ENCODE measurements at places on chromosomes 1 and 21. TPM values are rescaled to one million over a fixed set of nuclear protein-coding genes. Genes with fewer than 3 reads are reported as not detected.
A peak's percentile ranks its signal among the peaks of the same experiment; 100 is the strongest.

- no peak for DNase-seq
Observed at GRCh38 chr1:164742745-164743144, 183.8 kb downstream of the PBX1 start.

DNA sequence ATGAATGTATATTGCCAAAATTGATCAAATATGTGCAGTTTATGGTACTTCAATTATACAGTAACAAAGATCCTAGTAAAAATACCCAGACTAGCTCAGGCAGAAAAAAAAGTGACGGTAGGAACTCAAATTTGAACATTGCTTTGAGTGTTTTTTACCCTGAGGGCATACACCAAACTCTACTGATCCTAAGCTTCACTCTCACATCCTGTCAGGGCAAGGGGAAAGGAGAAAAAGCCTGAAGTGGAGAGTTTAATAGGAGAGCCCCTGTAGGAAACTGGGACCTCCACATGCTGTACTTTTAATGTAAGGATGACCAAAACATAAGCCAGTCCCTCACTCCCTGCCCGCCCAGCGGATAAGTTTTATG, 59.8 kb upstream of the GNG12 start:
- no peak for DNase-seq

DNA sequence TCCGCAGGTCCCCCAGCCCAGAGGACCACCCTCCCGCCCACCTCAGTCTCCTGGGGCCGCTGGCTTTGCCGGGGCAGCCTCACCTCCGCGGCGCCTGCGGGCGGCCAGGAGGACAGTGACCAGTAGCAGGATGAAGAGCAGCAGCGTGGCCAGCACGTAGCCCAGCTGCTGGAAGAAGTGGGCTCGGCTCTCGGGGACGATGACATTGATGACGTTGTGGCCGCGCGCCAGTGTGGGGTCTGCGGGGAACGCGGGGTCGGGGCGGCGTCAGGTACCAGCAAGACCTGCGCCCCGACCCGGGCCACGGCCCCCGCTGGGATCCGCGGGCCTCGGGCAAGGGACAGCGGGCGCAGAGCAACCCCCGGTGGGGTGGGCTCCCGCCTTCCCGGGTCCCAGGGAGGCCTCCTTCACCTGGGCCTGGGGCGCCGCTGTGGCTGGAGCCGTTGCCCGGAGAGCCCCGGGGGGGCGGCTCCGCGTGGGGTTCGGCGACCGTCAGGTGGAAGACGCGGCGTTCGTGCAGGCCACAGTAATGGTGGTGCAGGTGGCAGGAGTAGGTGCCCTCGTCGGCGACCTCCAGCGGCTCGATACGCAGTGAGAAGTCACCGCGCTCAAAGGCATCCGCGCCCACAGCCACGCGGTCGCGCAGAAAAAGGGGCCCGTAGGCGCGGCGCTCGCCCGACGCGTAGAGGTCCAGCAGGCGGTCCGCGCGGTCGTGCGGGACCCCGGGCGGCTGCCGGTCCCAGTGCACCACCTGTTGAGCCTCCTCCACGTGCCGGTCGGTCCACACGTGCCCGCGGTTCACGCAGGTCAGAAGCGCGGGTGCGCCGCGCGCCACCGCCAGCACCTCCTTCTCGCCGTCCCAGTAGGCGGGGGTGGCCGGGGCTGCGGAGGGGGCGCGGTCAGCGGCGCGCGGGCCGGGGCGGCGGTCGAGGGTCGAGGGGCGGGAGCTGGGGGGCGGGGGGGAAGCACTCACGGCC, 3.8 kb downstream of the MXRA8 start:
- no peak for DNase-seq

DNA sequence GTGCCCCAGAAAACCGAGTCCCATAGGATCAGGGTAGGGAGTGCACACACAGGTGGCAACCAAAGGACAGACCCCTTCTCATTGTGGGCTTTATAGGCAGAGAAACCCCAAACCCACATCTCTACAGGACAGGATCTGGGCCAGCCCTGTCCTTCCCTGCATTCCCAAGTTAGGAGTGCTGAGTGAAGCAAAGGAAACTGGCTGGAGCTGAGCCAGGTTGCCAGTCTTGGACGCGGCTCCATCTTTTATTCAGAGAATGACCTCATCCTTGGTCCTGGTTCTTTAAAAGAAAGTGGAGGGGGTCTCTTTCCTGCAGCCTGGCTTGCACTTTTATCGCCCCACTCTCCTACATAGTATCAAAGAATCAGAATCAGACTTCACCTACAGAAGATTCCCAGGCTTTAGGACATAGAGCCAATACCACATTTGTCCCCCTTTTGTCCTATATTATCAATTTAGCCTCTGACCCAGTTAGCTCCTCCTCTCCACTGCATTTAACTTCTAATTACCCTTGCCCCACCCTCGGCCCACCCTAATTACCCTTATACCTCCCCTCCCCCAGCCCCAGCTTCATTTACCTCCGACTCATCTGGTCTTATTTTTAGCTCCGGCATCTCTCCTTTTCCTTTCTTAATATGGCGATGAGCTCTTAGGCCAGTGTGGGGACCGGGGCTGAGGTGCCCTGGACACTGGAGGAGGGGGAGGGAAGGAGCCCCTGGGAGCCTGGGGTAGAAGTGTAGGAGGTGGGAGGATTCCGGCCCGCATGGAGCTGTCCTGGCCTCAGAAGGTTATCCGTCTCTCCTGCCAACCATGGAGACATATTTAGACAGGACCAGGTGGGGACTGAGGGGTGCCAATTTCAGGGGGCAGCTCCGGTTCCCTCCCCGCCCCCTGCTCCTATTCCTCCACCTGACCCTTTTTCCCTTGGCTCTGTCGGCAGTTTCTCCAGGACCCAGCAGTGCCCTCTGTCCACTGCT, at the start of gene CASQ1:
CASQ1 (plus strand) TSS at position 927 of the 977 bp plus-strand sequence. CDS start 177 bp downstream, outside the sequence.
- DNase-seq, result peak; percentile 78

- no peak for DNase-seq
Observed at GRCh38 chr1:54475946-54476516, 69.8 kb upstream of the SSBP3 start.

- no peak for DNase-seq
Observed at GRCh38 chr1:38787041-38787440, 72.5 kb downstream of the RRAGC start.

GRCh38 chr1:236550961-236551851, 27.4 kb downstream of the LGALS8 start:
- DNase-seq, result no peak

DNA sequence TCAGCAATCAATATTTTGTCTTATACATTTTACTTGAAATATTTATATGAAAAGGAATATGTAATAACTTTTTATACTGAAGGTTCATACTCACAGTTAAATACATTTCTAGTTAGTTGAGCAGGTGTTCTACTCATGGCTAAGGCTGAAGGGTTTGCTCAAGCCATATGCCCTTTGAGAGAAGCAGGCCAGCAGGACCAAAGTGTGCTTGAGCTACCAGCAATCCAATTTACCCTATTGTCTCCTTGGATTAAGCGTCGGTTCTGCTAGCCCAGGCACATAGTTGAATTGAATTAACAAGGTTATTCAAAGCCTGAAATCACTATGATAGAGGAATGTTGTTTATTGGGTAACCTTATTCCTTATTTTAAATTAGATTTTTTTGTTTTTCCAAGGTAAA, 151.5 kb upstream of the BACE2 start:
- no peak for DNase-seq

DNA sequence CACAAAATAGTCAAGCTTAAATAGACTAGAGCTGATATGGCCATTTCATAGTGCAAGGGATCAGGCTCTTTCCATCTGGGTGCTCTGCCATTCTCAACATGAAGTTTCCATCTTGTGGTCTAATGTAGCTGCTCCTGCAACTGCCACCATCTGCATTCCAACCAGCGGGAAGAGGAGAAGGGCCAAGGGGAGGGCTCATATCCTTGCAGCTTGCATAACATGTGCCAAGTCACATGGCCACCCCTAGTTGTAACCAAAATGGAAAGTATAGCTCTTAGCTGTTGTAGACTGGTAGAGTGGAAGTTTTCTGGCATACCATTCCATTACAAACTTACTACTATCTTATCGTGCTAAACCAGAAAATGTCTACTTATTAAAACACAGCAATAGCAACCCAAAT, 38.9 kb upstream of the IVNS1ABP start:
- DNase-seq, result no peak

DNA sequence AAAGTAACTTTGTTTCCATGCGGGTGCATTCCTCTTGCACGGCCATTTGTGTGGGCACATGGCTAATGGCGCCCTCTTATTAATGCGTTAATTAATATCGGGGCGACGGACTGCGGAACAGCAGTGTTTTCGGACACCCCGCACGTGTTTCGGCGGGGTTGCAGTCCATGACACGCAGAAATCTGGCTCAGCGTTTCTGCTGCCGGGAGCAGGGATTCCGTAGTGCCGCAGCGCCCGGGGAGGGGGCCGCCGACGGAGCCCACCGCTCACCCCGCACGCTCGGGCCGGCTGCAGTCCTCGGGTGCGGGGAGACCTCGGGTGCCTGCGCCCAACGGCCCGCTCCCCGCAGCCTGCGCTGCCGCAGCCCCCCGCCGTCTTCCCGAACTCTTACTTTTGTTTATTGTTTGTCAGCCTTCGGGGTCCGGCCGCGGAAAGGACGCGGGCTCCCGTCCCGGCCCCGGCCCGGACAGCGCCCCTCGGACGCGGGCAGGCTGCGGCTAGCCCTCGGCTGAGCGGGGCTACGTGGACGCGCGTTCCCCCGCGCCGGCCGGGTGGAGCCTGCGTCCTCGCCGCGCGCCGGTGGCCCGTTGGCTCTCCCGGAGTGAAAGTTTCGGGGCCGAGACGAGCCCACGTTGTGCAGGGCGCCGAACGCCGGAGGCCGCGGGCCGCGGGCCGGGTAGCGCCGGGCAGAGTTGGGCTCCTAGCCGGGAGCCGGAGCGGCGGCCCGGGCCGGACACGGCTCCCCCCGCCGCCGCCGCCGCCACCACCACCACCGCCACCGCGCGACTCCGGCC, 849 bp downstream of the NFIA start:
- peak; percentile 53 for DNase-seq

DNA sequence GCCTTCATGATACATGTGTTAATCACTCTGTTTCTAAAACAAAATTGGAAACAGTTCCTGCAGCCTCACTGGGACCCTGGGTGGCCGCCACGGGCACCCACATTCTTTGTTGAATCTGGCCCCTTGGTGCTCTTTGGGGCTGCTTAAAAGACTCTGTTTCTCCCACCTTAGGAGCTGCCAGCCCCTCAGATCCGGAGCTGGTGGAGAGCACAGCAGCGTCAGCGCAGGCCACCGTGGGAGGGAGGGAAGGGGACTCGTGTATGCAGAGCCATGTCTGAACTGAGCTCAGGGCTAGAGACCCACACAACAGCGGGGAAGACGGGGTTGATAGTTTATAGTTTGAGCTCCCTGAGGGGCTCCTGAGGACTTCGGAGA, 121.2 kb downstream of the CNIH3 start:
- no peak for DNase-seq

GRCh38 chr1:167774710-167775109, 52.9 kb downstream of the MPZL1 start:
- DNase-seq, result peak; percentile 55

- no peak for DNase-seq
Observed at GRCh38 chr1:3306583-3307291, 147.7 kb upstream of the ARHGEF16 start.

GRCh38 chr21:32574946-32575925, 10.1 kb downstream of the TCP10L start:
- no peak for DNase-seq

DNA sequence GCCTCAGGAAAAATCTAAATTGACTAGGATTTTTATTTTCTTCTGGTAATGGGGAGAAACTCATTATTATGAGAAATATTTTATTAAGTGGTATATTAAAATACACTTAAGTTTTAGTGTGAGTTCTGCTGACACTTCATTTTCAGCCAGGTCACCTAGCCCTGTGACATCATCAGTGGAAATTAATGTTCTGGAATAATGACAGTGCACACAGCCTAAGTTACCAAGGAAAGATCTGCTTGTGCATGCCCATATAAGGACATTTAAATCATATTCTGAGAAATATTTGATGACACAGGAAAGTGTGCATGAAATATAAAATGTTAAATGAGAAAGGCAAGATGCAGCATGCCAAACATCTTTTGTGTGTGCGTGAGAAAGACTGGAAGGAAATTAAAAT, 102.0 kb downstream of the KIF14 start:
- no peak for DNase-seq

GRCh38 chr1:39671433-39671792, 494 bp downstream of the NT5C1A start:
- no peak for DNase-seq

DNA sequence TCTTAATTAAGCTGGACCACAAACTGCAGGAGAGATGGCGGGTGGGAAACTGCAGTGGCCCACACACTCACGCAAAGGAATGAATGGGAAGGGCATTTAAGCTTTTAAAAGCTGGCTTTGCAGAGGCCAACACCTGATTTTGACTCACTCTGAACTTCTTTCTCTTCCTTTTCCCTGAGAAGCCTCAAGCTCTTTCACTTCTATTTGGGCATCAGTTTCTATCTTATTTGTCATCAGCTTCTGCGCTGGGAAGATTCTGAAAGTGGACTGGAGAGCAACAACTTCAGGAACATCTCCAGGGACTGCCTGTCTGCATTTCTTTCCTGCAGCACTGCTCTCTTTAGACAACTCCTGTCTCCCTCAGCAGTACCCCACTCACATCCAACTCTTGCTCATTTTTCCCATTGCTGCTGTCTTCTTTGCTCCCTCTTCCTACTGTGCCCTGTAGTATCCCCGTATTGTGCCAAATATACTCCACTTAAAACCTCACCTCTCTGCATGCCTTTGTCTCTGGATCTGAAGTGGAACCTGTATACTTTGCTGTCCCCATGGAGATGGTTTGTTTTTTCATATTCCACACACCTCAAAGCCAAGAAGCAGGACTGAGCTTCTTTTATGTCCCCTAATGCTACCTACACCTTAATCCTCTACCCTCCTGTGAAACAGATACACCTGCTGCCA, 143.3 kb upstream of the JUN start:
- DNase-seq, result no peak

DNA sequence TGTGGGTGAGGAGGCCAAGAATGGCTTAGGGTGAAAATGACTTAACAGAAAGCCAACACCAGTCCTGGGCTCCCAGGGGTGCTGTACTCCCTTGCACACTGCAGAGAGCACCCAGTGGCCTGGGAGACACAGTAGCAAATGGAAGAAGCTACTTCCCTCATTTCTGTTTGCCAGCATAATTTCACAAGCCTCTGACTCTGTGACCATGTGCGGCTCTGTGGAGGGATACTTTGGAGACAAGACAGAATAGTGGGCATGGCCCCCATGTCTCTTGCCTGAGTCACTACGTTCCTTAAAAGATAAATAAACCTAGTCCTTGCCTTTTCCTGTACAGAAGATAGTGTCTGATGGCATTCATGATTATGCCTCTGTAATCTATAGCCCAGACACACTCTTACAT, 38.1 kb downstream of the TRIM62 start:
- no peak for DNase-seq

GRCh38 chr1:61746813-61747212, 4.5 kb downstream of the PATJ start:
- no peak for DNase-seq

The C1orf174 gene
- 28.8 TPM for total RNA-seq

The SLAMF9 gene
- total RNA-seq, result not detected

The ZSWIM5 gene
- total RNA-seq, result 6.5 TPM

The LCE1E gene
- not detected for total RNA-seq

The CD1E gene
- total RNA-seq, result not detected

The FYB2 gene
- not detected for total RNA-seq

The ZNF683 gene
- not detected for total RNA-seq

The PTPN22 gene
- total RNA-seq, result not detected

The BMP8A gene
- total RNA-seq, result 0.14 TPM

The CPTP gene
- total RNA-seq, result 33.3 TPM

The PWP2 gene
- 8.2 TPM for total RNA-seq

Data from dermis blood vessel endothelial cell (primary cell).